ENCODE measurements at places on chromosomes 11 and 22.

GRCh38 chr11:87212891-87213290, 175.2 kb downstream of the TMEM135 start:
- no peak for DNase-seq

DNA sequence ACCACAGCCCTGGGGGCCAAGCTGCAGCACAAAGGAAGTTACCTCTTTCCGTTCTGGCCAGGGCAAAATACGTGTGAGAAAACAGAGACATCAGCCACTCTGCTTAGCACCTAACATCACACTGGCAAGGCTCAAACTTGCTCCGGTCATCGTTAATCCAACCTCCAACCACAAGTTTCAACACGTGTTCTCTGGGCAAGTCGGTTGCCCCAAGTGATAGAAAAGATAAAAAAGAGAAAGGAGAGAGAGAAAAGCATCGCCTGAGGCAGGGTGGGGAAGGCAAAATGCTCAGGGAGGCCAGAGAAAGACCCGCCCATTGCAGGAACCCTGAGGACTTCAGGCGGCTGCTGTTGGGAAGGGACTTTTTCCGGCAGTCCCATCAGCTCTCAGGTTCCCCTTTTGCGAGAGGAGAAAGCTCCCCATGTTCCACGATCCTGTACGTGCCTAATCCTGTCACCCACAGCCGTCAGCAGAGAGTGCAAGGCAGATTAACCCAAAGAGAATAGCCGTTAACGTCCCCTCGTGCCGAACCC, 18.5 kb upstream of the B4GALNT4 start:
- DNase-seq: no peak

- DNase-seq: no peak
These were observed 39.3 kb upstream of the BSX start for GRCh38 chr11:123020968-123021367.

- no peak for DNase-seq
These were observed 14.1 kb downstream of the WNT7B start for GRCh38 chr22:45962756-45963324.

- DNase-seq: no peak
These were observed 97.6 kb upstream of the HSD17B12 start for GRCh38 chr11:43582863-43583462.

GRCh38 chr11:126917531-126918204, 82.9 kb downstream of the KIRREL3 start:
- no peak for DNase-seq

DNA sequence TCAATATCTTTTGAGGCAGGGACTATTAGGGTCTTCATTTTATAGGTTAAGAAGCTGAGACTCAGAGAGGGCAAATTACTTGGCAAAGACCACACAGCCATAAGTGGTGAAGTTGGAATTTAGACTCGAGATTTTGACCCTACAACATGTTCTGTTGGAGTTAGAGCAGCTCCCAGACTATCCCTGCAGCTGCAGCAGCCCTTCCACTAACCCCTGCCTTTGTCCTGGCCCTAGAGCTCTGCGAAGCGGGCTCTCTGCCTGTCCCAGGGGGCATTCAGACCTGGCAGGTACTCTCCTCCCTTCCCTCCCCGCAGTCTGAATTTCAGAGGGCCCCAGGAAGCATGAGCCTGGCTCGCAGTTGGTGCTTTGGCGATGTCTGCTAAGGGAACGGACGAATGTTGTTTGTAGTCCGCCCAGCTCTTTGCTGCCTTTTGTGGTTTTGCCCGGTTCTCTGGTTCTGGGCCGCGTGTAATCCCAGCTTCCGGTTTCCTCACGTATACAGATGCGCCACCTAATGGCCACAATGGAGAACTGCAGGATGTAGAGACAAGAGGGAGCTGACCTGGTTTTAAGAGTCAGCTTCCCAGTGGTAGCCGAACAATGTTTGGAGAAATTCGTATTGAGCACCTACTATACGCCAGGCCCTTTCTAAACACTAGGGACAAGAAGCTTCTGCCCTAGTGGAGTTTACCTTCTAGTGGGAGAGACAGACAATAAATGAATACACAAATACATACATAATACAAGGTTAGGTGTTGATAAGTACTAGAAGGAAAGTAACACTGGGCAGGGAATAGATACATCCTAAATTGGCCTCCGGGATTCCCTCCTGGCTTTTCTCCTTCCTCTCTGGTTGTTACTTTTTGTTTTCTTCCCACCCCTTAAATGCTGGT, 125.2 kb downstream of the ST3GAL4 start:
- DNase-seq: peak; percentile 76

DNA sequence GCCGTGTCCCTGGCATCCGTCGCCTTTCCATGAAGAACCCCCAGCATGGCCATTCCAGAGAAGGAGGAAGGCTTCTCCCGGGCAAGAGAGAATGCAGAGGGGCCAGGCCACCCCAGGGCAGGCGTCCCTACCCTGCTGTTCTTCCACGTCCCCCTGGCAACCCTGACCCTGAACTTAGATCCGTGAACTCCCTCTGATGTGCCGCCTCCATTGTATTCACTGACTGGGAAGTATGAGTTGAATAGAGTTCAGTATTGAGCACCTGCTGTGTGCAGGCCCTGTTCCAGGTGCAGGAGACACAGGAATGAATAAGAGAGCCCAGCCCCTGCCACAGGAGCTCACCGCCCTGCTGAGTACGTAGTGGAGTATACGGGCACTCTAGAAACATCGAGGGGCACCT, 29.1 kb upstream of the RELT start:
- no peak for DNase-seq

DNA sequence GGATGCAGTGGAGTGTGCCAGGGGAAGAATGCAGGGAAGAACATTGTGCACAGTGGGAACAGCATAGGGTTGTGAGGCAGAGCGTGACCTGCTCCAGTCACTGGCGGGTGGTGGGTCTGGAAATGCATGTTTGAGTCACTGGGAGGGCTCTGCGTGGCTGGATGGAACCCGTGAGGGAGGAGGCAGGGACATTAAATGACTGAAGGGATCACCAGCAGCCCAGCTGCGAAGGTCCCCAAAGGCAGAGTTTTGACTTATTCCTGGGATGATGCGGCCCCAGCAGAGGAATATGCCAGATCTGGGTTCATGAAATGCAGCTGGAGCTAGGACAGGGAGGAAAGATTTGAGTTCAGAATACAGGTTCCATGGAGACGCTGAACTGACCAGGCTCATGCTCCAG, 104.0 kb upstream of the FGF3 start:
- no peak for DNase-seq

DNA sequence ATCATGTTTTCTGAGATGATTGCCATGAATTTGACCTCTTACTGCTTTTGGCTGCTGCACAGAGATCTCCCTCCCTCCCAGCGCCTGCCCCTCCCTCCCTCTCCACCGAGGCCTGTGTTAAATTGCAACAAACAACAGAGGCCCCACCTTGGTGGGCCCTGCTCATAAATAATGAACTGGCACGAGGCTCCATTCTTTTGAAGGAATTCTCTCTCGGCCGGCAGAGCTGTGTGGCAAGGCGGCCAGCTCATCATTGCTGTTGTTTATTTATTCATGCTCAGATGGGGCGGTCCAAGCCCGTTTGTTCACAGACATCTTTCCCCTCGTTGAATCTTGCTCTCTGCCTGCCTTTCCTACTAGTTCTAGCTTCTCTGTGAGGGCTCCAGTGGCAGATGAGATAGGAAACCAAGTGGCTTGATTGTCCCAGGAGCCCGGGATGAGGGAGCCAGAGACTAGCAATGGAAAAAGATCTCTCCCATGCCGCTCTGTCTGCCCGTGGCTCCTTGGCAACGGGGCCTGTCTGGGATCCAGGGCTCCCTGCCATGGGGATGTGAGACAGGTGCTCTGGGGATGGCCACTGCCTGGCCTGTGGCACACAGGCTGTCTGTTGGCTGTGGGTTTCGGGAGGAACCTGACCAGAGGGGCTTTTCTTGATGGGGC, 192.6 kb downstream of the DSCAML1 start:
- no peak for DNase-seq

DNA sequence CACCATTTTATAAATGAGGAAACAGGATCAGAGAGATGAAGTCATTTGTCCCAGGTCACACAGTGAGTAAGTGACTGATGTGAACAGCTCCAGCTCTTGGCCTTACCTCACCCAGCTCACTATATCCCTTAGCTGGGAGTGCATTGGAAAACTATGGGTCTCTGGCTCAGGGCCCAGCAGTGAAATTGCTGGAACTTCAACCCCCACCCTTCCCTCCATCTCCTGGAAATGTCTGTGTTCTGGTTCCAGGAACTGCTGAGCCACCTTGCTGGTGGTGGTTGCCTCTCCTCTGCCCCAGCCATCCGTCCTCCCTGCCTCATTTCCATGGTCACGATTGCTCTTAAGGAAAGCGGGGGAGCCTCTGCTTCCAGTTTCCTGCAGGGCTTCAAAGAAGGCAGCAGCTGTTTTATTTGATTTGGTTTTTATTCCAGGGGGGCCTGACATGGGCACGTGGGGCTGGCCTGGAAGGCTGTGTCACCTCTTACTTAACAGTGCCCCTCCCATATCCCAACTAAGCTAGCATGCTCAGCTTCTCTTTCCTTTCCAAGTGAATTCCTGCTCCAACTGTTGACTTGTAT, 46.2 kb upstream of the CSTF3 start:
- DNase-seq: no peak

DNA sequence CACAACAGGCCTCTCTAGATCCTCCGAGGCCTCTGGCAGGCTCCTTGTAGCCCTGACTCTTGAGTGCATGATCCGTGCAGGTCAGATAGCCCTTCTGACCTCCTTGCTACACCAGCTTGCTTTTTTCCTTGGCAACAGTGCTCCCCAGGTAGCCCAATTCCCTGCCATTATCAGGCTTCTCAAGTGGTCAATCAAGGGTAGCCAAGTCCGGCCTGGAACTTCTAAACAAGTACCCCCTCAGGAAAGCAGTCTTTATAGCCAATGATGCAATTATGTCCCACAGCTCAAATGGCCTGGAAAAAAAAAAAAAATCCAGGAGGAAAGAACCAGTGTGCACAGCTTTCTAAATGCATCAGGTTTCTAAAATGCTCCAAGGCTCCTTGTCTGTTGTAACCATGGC, 59.8 kb downstream of the TENM4 start:
- no peak for DNase-seq
